ENCODE measurements at places on chromosomes 16 and 17.
A peak's percentile ranks its signal among the peaks of the same experiment; 100 is the strongest.

DNA sequence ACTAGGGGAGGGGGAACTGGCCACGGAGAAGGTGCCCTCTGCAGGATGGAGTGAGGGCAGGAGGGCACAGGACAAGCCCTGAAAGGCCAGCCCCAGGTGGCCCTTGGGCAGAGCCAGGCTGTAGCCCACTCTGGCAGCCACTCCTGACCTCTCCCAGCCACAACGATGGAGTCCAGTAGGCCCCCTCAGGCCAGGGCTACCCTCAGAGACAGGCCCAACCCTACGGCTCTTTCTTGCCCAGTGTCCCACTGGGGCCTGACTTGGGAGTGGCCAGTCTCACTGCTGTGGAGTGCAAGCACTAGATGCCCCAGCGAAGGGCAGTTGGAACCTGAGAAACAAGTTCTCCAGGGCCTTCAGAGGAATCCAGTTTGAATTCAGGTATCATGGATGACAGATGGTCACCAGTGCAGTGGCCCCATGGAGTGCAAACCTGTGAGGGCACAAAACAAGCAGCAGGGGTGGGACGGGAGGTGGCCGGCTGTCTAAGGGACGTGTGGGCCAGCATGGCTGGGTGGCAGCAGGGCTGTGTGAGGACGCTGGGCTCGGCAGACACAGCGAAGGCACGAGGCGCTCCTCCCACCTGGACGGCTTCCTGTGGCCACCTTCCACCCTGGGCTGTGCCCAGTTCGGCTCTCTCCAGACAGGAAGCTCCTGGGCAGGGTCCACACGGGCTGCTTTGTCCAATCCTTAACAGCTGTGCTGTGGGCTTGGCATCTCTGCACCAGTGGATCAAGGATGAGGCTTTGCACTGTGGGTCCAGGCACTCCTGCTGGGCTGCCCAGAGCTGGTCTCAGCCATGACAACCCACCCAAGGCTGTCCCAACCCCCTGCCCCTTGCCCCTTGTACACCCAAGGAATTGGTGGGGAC is 72.1 kb downstream of the AMFR start:
- DNase-seq = no peak

GRCh38 chr17:76265624-76266243 is 586 bp downstream of the UBALD2 start:
- DNase-seq = peak; percentile 46

GRCh38 chr17:49901460-49902331 is 53.8 kb upstream of the TAC4 start:
- no peak for DNase-seq

GRCh38 chr17:10589553-10590145 is 40.2 kb upstream of the MYH2 start:
- DNase-seq = no peak

GRCh38 chr17:62809656-62810055 is 1.5 kb upstream of the MARCHF10 start:
- DNase-seq = no peak

GRCh38 chr16:57637965-57638364 is 9.5 kb downstream of the ADGRG1 start:
- DNase-seq = no peak

GRCh38 chr17:1800240-1800639 is 29.5 kb downstream of the SMYD4 start:
- DNase-seq = no peak

DNA sequence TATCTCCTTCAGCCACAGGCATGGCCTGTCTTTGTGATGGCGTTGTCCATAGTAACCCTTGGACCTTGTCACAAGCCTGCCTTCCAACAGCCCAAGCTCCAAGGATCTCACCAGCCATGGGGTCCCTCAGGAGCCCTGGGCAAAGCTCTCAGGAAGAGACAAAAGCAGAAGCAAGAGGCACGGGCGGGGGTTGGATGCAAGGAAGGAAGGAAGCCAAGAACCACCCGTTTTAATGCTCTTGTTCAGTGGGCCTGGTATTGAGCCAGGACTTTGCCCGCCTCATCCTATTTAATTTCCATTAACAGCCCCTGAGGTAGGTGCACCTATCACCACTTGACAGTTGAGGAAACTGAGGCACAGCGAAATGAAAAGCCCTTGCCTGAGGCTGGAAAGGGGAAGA is 32.3 kb upstream of the GOSR2 start:
- no peak for DNase-seq

- no peak for DNase-seq
These were observed 107.3 kb downstream of the CMIP start for GRCh38 chr16:81551821-81552304.

All from CD4-positive, alpha-beta T cell treated with Interleukin-4 for 4 hours (primary cell).